AG10803 (cell line): ENCODE measurements at places on chromosomes 11 and 22.

GRCh38 chr11:92929653-92930052 lies 39.8 kb upstream of the MTNR1B start:
- DNase-seq = peak; percentile 9

- no peak for DNase-seq
Measured at GRCh38 chr22:49269928-49270327, 557.7 kb downstream of the BRD1 start.

GRCh38 chr11:96486890-96487611 lies 97.2 kb downstream of the JRKL start:
- no peak for DNase-seq

GRCh38 chr22:32693102-32693501 lies 108.4 kb upstream of the TIMP3 start:
- DNase-seq = no peak

- DNase-seq = peak; percentile 50
Measured at GRCh38 chr11:133834682-133835592, 10.4 kb downstream of the SPATA19 start.

DNA sequence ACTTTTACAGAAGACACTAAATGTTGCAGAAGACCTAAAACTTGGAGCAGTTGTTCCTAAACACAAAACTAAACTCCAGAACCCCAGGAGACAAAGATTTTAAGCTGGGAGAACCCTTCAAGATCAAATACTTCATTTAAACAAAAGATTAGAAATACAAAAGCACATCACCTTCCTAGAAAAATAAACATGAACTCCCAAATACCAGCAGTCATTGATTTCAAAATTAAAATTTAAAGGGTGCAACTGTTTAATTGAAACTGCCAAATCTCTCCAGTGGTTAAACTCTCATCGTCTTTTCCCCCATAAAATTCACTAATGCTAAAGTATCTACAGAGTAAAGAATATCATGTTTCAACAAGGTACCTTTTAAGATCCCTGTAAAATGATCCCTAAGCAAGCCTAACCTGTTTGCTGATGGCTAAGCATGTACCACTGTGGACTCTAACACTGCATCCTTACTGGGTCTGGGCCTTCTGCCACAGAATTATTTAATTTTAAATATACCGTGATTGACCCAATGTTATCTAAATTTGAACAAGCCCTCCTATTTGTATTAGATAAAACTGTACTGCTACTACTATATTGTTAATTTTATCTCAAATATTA lies 53.7 kb upstream of the CCDC34 start:
- DNase-seq = no peak

DNA sequence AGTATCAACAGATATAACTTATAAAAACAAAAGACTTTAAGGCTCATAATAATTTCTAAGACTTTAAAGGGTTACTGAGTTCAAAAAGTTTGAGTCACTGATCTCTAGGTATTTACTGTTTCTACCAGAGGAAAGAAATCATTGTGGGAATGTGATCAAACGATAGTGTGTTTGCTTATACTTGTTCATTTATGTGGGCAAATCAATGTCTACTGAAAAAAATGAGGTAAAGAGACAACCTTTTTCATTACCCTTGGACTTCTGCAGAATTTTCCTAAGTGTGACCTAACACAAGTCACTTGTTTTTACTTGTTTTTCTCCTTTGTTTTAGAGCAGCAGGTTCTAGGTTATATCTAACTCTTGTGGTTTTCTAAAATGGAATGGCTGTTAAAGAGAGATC lies 65.4 kb downstream of the PRR5L start:
- DNase-seq = peak; percentile 15

DNA sequence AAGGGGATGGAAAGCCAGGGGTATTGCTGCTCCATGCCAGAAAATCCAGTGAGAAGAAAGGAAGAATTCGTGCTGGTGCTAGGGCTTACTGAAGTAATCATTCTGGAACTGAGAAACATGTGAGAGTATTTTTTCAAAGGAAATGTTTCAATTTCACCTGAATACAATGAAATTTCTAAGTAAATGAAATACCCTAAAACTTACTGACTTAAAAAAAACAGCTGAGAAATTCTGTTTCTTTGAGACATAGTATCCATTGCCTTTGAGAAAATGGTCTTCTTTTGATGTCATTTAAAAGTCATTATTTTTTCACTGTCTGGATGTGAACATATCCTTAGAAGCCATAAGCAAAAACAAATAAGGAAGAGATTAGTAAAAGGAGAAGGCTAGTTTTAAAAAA lies at the start of gene OR51V1:
TSS of gene OR51V1 (minus strand) at position 101 of the 400 bp plus-strand sequence. CDS start at position 101, 0 bp downstream.
- no peak for DNase-seq

- DNase-seq = no peak
Measured at GRCh38 chr11:21396342-21397008, 727.1 kb downstream of the NELL1 start.

GRCh38 chr11:82494988-82495432 lies 238.7 kb downstream of the FAM181B start:
- DNase-seq = no peak

DNA sequence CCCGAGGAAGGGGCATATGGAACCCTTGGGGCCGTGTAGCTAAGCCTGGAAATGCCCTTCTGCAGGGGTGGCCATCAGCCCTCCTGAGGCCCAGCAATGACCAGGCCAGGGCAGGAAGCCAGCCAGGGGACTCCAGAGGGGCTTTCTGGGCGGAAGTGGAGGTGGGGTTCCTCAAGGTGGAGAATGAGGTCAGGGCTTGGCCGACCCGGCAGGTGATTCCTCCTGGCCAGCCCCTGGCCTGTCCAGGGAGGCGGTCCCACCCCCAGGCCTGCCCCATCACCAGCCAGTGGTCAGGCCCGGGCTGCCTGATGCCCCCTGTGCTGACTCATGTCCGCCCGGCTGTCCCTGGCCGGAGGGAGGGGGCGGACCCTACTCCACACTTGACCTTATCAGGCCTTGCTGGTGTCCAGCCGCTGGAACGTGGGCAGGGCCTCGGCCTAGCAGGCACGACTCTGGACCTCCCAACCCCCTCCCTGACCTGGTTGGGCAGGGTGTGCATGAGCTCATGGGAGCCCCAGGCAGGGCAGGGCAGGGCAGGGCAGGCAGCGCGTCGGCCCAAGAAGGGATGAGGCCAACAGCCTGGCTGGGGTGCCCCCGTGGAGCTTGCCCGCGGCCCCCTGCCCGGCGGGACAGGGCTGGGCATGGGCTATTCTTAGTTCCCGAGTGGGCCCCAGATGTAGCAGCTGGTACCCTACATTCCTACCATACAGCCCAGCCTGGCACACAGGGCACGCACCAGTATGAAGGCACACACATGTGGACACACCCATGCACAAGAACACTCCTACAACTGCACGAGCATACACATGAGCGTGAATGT lies 35.9 kb downstream of the RPL3 start:
- DNase-seq = no peak

GRCh38 chr11:35158701-35159510 lies 19.9 kb downstream of the CD44 start:
- DNase-seq = peak; percentile 80

DNA sequence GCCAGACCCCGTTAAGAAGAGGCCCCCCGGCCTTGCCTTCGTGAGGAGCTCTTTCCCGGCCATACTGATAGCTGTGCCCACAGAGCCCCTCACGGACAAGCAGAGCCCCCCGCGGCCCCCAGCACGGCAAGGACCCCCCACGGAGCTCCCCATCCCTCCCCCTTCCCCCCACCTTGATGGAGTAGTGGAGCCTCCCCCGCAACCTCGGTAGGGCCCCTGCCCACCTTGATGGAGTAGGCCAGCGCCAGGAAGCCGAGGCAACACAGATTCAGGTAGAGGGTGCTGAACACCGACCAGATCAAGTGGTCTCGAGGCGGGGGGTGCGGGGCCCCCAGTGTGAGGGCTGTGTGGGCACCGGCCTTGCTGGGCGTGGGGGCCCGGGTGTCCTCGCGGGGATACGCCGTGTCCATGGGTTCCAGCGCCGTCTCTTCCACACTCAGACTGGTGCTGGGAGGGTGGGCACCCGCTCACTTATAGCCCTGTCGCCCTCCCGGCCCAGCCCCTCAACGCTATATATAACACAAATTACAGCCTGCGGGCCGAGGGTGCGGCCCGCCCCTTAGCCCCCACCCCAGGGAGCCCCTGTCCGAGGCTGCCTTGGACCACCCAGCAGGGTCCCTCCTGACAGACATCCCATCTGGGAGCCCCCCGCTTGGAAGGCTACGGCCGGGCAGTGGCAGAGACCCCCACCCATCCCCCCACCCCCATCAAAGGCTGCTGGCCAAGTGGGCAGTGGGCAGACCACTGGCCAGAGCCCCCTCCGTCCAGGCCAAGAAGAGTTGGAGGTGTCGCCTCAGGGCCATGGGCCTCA lies at the start of gene IFITM5:
TSS of gene IFITM5 (minus strand) at position 446 of the 811 bp plus-strand sequence. CDS start at position 410, 36 bp downstream.
- DNase-seq = no peak

DNA sequence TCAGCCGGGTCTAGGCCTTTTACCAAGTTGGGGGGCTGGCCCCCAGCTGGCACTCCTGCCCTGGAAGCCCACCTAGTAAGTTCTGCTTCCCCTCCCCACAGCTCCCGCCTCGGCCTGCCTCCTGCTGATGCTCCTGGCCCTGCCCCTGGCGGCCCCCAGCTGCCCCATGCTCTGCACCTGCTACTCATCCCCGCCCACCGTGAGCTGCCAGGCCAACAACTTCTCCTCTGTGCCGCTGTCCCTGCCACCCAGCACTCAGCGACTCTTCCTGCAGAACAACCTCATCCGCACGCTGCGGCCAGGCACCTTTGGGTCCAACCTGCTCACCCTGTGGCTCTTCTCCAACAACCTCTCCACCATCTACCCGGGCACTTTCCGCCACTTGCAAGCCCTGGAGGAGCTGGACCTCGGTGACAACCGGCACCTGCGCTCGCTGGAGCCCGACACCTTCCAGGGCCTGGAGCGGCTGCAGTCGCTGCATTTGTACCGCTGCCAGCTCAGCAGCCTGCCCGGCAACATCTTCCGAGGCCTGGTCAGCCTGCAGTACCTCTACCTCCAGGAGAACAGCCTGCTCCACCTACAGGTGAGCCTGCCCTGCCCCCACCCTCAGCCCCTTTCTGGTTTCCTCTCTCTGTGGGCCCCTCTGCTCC lies 7.3 kb downstream of the RTN4RL2 start:
- no peak for DNase-seq

DNA sequence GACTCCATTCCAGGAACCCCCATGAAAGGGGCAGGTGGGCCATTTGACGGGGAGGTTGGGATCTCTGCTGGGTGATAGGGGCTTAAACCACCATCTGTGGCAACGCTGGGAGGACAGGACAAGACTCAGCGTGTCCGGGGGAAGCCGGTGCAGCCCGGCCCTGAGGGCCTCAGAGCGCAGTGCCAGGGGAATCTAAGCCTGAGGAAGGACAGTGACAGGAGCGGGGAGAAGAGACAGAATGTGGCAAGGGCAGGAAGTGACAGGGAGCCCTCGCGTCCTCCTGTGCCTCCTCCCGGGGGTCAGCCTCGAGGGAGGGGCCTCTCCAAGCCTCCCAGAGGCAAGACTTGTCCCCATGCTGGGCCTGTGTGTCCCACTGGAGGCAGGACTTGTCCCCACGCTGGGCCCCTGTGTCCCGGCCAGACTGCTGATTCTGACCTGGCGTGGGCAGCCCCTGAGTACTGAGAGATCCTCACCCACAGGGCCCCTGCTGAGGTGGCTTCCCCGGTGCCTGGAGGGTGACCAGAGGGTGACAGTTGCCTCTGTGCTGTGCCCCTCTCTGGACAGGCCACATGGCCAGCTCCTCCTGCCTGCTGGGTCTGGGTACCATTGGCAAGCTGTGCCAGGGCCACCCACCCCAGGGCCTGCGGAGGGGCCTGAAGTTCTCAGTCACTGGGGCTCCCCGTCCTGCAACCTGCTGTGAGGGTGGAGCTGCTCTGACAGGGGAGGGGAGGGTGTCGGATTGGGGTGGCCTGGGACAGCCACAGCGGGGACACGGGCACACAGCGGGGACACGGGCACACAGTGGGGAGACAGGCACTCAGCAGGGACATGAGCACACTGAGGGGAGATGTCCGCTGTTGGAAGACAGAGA lies 676.2 kb downstream of the BRD1 start:
- DNase-seq = no peak

GRCh38 chr11:57638005-57638781 lies 11.5 kb downstream of the YPEL4 start:
- DNase-seq = peak; percentile 86

DNA sequence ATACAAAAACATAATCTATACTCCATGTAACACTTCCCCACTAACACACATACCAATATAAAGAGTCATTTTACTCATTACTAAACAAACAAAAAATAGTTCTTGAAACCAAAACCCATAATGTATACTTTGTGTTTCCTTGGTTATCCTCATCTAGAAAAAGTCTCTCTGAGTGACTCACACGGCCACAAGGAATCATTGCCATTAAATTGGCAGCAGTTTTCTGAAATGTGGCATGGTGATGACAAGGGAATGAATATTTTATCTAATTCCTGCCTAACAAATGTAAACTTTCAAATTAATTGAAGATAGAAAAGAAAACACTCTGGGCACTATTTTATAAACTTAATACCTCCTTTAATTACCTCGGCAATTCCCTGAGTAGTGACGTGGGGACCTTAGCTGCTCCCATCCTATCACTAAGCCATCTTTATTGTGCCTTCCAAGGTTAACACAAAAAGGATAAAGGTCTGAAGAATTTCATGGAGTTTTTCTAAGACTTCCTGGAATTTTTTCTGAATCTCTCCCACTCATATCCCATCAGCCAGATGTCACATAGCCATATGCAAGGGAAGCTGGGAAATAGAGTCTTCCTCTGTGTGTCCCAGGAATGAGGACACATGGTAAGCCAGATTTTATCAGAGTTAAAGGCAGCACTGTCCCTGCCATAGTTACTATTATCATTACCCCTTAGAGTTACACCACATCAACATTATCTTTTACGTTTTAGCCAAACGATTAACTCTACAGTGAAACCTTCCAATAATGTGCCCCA lies 857.2 kb upstream of the TENM4 start:
- peak; percentile 11 for DNase-seq

DNA sequence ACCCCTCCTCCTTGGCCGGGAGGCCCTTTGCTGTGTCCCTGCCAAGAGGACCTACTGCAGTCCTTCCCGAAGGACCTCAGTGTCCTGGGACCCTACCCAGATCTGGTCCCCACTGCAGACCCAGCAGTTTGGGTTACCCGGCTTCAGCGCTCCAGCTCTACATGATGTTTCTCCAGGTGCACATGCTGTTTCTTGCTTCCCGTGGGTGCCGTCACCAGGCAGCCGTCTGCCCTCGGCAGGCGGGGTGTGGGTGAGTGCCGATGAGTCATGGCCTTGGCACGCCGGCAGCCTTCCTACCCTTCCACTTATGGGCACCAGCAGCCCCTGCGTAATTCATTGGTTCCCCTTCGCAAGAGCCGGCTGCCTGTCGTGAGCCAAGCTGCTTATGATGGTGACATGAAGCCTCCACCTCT lies 101.8 kb downstream of the BCR start:
- DNase-seq = peak; percentile 80

DNA sequence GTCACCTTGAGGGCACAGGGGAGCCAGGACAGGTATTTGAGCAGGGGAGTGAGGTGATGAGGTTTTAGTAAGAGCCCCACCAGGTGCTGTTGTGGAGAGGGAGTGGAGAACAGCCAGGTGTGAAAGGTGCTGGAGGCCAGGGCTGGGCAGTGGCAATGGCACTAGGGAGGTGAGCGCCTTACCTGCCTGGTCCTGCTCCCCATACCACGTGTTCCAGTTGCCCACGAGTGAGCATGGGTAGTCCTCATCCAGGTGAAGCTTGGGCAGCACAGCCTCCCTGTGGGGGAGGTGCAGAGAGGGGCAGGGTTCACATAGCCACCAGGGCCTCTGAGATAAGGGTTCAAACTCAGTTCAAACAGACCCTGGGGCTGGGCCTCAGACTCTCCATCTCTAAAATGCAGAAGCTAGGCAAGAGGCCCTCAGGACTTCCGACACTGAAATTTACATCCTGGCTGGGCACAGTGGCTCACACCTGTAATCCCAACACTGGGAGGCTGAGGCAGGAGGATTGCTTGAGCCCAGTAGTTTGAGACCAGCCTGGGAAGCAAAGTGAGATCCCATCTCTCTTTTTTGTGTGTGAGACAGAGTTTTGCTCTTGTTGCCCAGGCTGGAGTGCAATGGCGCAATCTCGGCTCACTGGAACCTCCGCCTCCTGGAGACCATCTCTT lies 11.8 kb downstream of the NIPSNAP1 start:
- no peak for DNase-seq
